Type B pancreatic cell (in vitro differentiated cells): ENCODE measurements at places on chromosomes 11 and 22. TPM values are rescaled to one million over a fixed set of nuclear protein-coding genes. Genes with fewer than 3 reads are reported as not detected.

MAPK12 gene
- 11.4 and 31.3 TPM in 2 replicates for total RNA-seq

MMP3 gene
- not detected in 2 replicates for total RNA-seq

OR4A16 gene
- not detected in 2 replicates for total RNA-seq

OR10A2 gene
- not detected in 2 replicates for total RNA-seq

BTG4 gene
- not detected in 2 replicates for total RNA-seq
